NCI-H2171 (cell line): ENCODE measurements at places on chromosomes 3 and 15.

- DNase-seq, result no peak
Measured at GRCh38 chr3:186152889-186153292, 44.0 kb upstream of the ETV5 start.

GRCh38 chr3:53820756-53821580, 25.3 kb downstream of the CHDH start:
- no peak for DNase-seq

- no peak for DNase-seq
Measured at GRCh38 chr3:140770977-140771667, 93.3 kb downstream of the TRIM42 start.

DNA sequence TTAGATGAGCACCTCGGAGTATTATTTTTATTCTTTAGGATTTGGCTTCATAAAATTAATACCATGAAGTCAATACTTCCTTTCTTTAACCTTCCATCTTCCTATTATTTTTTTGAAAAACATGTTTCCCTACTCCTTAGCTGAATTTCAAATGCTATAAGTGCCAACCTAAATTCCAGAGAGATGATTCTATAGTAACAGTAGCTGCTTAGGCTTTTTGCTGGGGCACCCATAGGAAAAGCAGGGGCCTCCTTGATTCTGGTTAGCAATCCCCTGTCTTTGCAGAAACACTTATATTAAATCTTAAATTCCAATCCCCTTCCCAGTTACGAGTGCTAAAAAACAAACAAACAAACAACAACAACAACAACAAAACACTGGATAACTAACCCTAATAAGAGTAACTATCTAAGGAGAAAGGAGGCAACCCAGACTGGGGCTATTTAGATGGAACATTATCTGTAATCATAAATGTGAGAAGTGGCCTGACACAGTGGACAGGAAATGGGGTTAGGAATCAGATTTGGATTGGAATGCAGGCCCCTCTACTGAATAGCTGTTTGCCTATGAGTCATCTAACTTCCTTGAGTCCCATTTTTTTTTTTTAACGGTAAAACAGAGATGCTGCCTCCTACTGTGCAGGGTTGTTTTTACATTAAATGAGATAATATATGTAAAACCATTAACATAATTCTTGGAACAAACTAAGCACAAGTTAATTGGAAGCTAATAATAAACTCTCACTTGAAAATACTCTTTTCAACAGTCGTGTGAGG, 148.1 kb downstream of the WDR72 start:
- no peak for DNase-seq

- no peak for DNase-seq
Measured at GRCh38 chr3:52931889-52932288, 34.5 kb upstream of the STIMATE start.

DNA sequence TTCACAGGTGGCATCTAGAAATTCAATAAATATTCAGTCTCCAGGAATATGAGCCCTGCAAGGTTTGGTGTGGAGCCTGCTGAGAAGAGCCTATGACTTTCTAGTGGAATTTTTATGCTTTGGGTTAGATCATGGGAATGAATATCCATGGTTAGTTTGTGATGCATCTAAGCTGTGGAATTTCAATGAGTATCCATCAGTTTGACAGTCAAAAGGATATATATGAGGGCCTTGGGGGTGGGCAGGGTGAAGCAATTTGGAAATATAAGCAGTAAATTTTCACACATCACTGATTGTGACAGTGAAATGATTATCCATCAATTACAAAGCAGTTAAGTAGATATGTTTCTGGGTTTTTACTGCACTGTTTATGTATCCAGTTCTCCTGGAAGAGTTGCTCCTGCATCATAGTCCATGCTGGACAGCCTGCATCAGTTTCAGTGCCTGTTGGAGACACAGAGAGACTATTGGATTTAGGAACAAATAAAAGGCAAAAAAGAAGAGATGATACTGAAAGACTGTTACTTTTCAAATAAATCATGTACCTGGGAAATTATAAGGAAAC, 530.8 kb downstream of the MFSD1 start:
- no peak for DNase-seq

DNA sequence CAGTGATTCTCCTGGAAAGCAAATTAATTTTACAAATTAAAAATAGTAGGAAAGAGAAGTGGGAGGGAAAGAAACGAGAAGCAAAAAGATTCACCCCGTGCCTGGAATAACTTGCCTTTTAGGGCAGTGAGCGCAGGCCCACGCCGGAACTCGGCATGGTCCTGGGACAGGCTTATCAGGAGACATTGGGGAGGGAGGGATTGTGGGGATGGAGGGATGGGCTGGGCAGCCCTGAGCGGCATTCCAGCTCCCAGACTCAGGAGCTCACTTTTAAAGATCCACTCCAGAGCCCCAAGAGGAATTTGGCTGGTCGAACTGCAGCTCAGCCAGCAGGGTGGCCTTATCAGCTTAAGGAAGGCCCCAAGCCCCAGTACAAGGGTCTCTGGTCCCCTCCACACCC, 117.9 kb downstream of the ADCY5 start:
- no peak for DNase-seq

- peak; percentile 40 for DNase-seq
Measured at GRCh38 chr3:32310918-32311839, 72.7 kb downstream of the CMTM8 start.

DNA sequence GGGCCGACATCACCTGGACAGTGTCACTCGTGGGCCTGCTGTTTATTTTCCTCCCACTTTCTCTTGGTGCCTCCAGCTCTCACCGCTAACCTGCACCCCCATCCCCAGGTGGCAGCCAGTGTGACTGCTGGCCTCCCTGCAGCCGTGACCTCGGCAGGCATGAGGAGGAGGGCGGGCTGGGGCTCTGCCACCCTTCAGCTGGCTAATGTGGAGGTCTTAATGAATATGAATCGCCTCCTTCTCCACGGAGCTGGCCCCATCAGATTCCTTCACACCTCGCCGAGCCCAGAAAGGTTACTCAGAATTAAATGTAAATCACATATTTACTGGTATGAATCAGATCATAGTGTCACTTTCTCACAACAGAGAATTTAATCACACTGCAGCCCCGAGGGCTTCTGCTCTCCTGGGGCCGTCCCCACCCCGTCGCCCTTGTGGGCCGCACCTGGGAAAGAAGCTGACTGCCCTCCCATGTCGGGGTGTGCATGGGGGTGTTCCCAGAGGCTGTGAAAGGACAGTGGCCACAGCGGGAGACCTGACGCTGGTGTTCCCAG, 171.1 kb upstream of the TLE3 start:
- DNase-seq, result no peak

GRCh38 chr3:82355228-82355627, 593.8 kb upstream of the GBE1 start:
- no peak for DNase-seq

GRCh38 chr3:191356631-191357439, 26.5 kb upstream of the UTS2B start:
- DNase-seq, result no peak

- no peak for DNase-seq
Measured at GRCh38 chr15:94937242-94937641, 705.9 kb downstream of the MCTP2 start.

DNA sequence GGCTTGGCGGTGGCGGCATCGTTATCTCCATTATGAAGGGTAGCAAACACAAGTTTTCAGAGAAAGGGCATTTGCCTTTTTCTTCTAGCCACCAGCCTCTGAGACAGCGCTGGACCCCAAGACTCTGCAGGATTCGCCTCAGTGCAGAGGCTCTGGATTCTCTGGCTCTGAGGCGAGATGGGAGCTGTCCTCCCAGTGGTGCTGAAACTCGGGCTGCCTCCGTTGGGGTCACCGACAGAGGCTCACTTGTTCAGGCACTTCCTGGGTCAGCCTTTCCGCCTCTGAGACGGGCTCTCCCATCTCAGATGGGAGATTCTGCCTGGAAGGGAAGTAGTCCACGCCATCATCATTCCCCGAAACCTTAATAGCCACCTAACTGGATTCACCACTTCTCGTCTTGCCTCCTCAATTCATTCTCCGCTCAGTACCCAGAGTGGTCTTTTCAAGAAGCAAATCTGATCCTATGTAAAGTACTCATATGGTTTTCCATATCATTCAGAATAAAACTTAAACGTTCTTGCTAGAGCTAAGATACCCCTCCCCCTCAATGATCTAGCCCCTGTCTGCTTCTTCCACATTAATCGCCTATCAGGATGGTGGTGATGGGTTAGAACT, 76.9 kb downstream of the RHCG start:
- DNase-seq, result no peak

GRCh38 chr15:62994975-62995681, 47.4 kb upstream of the TPM1 start:
- DNase-seq, result no peak

DNA sequence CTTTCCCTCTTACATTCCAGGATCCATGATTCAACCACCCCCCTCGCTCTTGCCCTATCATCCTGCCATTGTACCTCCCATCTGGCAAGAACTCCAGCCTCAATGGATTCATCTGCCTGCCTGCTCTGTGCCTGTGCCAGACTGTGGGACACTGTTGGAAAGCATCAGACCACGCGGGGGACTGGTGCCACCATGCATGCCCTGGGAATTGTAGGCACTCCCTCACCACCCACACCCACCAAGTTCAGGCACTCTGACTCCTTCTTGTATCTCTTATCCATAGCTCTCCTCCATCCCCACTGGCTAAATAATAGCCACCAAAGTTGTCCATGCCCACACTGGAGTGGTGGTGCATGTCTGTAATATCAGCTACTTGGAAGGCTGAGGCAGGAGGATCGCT, 143.8 kb downstream of the TPRA1 start:
- no peak for DNase-seq

- DNase-seq, result no peak
Measured at GRCh38 chr3:115588201-115589115, 34.9 kb upstream of the GAP43 start.

DNA sequence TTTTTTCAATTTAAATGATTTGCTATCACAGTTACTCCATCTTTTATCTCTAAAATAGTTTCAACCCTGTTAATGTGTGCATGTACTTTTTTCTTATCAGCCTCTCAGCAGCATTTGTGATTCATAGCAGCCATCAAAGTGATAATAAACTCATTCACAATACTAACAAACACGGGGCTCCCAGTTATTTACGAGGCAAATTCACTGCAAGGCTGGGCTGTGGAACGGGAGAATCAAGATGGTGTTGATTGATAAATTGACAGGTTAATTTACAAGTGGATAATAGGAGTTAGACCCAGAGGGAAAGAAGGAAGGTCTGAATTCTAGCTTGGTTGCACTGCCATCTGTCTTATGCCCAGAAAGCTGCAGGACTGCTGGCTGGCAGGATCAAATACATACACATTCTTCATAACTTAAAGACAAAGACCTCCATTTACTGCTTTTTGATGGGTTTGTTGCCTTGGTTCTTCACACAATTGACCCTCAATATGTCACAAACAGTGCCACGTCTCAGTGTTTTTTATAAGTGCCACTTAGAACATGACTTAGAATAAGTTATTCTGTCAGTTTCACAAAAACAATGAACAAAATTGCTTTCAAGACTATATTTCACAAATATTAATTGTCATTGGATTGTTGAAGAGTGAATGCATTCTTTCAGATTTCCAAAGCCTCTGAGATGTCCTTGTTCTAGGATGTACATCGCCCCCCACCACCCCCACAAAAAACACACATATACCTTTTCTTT, 562.8 kb downstream of the NR2F2 start:
- no peak for DNase-seq

- DNase-seq, result no peak
Measured at GRCh38 chr3:25456723-25457670, 28.9 kb downstream of the RARB start.

DNA sequence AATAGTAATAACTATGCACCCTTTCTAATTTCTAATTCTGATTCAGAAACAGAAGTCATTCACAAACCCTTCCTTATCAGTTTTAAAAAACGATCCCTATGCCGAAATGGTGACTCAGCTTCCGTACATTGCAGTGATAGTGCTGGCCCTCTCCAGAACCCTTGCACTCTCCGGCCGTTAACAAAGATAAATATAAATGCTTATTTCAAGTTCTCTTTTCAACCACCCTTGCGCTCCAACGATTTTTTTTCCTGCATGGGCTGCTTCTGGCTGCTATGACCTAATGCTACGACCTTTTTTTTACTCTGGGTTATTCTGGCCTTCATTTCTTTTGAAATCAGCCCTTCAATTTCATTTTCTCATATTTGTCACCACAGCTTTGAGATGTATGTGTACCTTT, 646.2 kb downstream of the NTRK3 start:
- no peak for DNase-seq

- DNase-seq, result peak; percentile 41
Measured at GRCh38 chr15:91468871-91469580, 369.0 kb downstream of the SV2B start.

DNA sequence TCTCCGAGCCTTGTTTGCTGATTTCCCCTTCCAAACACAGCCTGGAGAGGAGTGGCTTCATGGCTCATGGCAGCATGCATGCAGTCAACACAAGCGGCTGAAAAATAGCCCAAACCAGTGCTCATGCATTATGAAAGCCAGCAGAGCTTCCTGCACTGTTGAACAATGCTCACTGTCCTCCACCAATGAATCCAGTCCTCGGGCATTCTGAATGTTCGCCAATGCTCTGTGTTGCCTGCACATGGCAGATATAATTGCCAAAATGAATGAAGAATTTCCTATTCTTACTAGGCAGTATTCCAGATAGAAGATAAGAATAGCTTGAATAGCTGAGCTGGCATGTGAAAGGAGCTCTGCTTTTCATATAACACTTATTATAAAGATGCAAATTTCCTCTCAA, 252.7 kb downstream of the ROBO1 start:
- DNase-seq, result no peak

GRCh38 chr3:65406470-65406869, 632.2 kb downstream of the MAGI1 start:
- no peak for DNase-seq

DNA sequence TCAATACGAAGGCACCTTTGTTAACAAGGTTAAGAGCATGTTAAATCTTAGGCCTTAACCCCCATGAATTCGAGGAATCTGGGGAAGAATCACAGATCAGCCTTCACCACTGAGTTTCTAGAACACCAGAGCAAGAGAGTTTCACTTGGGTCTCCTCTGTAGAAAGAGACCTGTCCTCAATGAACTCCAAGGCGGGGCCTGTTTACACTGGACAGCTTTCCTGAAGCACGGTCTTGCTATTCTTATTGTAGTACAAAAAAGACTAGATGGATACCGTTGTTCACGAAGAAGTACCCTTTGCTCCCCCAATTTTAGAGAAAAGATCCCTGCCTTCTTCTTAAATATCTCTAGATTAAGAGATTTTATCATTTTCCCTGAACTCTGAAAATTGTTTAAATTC, 64.9 kb downstream of the USF3 start:
- DNase-seq, result no peak

GRCh38 chr3:9230596-9230995, 18.9 kb downstream of the SRGAP3 start:
- DNase-seq, result no peak

DNA sequence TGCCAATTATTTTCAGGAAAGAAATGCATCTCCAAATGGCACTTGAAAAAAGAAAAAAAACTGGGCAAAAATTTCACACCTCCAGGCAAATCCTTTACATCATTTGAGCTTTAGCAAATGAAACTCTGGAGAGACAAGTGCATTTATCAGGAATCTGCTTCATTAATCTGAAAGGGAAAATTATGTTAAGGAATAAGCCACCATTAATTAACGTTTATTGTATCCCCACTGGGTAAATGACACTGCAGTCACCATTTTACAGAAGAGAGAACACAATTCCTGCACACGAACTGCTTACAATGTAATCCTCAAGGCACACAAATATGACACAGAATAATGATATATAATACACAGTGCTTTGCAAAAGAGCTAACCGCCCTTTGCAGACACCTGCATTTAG, 217.3 kb downstream of the OSBPL10 start:
- no peak for DNase-seq

- no peak for DNase-seq
Measured at GRCh38 chr3:20111836-20112235, 71.6 kb downstream of the KAT2B start.
